ENCODE measurements at places on chromosomes 5 and 9.

- no peak for DNase-seq
Observed at GRCh38 chr5:174801798-174802197, 77.4 kb downstream of the MSX2 start.

DNA sequence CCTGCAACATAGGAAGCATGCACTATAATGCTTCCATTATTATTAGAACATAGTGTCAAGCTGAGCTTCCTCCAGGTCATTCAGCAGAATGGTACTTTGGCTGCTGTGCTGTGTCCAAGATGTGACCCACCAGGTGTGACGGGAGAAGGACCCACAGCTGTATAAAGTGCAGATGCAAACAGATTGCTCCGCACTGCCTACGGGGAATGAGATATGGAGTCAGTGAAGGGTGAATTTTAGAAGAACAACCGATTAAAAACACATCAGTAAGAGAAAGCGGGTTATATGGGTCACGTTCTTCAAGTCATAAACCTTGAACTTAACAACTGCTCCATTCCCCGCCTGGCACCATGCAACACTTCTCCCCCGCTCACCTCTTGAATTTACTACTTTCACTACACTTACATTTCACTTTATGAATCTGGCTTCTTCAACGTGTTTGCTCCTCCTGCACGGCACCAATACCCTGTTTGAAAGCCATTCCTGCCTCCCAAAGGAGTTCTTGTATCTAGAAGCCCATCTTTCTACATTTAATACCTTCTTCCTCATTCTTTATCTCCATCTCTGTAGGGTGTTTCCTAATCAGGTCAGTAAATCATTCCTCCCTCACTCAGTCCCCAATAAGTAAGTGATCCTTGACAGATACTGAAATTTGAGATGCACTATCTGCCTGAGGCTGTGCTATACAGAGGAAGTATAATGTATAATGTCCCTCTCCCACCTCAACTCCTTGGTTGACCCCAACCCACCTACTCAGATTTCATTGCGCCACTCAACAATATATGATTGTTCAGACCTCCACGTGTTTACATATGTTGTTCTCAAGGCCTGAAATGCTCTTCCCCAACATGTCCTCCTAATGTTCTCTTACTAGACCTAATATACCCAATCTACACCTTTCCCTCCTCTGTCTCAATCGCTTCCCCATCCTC, 25.9 kb downstream of the BRINP1 start:
- no peak for DNase-seq

GRCh38 chr9:89491694-89492093, 6.2 kb downstream of the SEMA4D start:
- no peak for DNase-seq

DNA sequence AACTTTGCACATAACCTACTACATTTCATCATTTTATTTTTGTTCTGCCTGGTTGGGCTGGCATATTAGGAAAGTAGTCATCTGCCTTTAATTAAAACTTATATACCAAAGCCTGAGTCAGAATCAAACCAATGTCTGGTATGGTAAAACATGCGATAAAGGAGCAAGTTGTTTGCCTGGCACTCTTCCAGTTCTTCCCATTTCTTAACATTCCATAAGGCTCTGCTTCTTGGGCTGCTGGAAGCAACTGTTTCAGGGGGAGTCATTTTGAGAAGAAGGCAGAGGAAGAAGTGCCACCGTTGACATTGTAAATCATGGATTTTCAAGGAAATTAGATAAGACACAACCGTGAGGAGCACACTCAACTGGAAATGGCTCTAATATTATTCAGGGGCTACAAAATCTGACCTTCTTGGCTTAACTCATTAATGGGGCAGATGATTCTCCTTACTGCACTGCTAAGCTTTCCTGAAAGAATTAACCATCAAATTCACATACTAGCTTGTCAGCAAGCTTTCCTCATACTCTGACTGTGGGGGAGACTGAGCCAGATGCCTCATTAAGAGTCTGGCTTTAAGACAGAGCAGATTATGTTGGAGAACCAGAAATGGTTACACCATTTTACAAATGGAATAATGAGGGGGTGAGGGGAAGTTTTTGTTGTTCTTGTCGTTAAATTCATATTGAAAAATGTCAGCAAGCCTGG, 391.0 kb downstream of the TMEM232 start:
- DNase-seq = peak; percentile 6

- DNase-seq = no peak
Observed at GRCh38 chr5:50898966-50899365, 232.5 kb downstream of the PARP8 start.

DNA sequence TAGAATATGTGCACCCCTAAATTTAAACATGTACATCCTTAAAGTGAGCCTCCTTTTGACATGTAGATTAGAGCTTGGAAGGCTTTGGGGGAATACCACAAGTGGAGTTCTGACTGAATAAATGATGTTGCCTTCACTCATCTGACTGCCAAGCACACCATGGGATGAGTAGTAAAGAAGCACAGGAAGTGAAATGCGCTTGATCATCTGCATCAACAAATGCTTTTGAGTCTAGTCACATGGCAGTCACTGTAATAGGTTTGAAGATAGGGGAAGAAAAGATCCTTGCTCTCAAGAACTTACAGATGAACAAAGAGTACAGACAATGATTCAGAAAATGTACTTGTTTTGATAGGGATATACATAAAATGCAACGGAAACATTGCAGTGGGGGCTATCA, 62.0 kb upstream of the STARD4 start:
- peak; percentile 49 for DNase-seq

DNA sequence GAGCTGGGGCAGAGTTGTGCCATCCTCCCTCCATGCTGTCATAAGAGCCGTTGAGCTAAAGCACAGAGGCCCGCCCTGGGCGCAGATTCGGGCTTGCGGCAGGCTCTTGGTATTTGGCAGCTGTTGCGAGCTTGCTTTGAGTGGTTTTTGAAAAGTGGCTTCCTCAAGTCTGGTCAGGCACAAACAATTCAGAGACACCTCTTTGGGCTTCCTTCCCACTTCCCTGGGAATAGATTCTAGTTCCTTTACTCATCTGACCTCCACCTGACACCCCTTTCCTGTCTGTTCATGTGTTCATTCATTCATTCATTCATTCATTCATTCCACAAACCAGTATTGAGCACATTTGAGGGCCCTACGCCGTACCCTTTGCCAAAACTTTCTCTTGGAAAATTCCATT, 27.4 kb downstream of the NCS1 start:
- peak; percentile 87 for DNase-seq

DNA sequence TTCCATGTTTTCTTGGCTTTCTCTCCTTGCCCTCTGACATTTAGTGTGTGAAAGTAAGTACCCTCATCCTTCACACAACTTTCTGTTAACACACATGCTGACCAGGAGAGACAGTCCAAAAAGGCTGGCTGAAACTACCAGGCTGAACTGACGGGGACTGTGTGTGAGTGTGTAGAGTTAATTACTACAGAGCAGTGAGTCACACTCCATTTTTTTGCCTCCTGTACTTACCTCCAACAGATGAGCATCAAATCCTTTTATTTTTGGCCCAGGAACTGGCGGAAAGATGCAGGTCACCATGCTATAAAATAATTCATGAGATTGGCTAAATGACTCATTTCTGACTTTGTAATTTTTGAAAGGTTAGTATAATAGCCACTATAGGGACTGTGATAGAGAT, 20.2 kb upstream of the AGXT2 start:
- DNase-seq = peak; percentile 26

- DNase-seq = no peak
Observed at GRCh38 chr5:81183811-81184748, 49.0 kb upstream of the CKMT2 start.

GRCh38 chr5:21895766-21896350, 957.3 kb downstream of the CDH12 start:
- DNase-seq = no peak

DNA sequence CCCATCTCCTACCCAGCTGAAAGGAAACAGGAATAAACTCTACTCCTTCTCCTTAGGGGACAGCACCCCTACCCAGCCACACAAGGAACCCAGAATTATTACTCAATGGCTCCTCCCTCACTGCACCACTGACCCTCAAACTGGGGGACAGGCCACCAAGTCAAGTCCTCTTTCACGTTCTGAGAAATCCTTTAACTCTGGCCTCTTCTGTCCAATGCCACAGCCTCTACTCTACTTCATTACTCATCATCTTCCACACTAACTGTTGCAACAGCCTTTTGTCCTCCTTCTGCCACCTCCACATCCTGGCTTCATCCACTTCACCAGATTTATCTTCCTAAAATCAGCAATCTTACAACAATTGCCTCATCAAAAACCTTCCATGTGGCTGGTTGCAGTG, 6.8 kb downstream of the TTC39B start:
- DNase-seq = no peak

- DNase-seq = peak; percentile 41
Observed at GRCh38 chr5:172958331-172959046, 735 bp upstream of the RPL26L1 start.

- peak; percentile 92 for DNase-seq
Observed at GRCh38 chr9:129626625-129627284, 792 bp downstream of the NTMT1 start.

- peak; percentile 59 for DNase-seq
Observed at GRCh38 chr9:120868339-120868675, 8.7 kb downstream of the PHF19 start.

DNA sequence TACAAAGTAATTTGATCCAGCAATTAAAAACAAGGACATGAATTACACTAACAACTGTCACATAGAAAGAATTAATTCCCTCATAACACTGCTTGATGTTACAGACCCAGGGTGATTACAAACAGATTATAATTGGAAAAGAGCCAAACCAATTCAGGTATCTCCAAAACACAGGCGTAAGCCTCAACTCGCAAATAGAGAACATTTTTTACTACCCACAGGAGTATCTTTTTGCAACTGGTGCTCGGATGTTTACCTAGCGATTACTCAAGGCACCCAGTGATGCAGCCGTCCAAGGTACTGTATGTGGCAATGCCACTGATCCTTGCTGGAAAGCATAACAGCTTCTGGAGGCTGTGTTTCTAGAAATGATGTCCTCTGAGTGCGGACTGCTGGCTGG, 386.1 kb upstream of the KIF2A start:
- DNase-seq = no peak

DNA sequence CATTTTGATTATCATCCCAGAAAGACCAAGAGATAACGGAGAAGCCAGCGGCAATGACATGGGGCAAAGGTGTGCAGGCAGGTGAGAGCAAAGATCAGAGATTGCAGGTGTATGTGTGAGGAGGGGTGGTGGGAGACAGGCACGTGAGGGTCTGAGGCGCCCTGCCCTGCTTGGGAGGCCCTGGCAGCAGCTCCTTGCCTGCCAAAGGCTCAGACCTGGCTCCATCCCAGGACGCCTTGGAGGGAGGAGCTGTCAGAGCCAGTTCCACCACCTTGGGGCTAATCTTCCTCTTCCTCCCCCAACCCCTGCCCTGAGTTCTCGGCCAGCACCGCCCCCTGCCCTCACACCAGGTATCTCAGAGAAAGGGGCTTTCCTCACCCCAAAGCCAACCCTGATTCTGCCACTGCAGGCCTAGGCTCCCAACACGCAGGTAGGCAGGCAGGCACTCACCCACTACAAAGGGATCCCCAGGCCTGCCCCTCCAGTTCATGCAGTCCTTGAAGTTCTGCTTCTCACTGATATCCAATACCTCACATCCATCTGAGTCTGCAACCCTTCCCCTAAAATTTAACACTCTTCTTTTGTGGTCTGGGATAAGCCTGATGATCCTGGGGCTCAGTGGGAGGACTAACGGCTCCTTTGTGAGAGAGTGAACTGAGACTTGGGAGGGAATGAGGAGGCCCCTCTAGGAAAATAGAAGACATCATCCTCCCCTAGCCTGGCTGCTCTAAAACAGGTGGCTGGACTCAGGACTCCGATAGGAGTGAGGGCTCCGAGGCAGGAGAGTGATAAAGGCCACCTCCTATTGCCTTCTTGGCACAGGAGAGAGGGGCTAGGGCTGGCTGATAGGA, 1.8 kb downstream of the AQP3 start:
- DNase-seq = no peak

DNA sequence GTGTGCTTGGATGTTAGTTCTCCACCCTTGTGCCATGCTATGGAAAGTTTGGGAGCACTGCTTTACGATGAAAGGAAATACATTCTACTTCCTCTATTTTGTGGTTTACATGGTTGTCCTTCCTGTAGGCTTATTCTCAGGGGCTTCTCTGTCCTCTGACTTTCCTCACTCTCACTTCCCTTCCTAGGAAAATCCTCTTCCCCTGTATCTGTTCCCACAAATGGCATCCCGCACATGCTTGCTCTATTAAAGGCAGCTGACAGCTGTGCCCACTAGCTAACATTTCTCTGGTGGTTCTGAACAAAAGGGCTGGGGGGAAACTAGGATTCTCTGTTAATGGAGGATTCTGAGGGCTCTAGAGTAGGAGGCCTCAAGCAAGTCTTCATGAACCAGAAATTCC, 52.4 kb downstream of the FAM170A start:
- DNase-seq = no peak

GRCh38 chr9:74645007-74645639, 148.0 kb downstream of the RORB start:
- DNase-seq = no peak

DNA sequence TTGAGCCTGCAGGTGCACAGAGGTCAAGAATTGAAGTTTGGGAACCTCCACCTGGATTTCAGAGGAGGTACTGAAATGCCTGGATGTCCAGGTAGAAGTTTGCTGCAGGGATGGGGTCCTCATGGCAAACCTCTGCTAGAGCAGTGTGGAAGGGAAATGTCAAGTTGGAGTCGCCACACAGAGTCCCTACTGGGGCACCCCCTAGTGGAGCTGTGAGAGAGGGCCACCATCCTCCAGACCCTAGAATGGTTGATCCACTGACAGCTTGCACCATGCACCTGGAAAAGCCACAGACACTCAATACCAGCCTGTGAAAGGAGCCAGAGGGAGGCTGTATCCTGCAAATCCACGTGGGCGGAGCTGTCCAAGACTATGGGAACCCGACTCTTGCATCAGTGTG, 78.0 kb downstream of the GABRA1 start:
- DNase-seq = no peak

DNA sequence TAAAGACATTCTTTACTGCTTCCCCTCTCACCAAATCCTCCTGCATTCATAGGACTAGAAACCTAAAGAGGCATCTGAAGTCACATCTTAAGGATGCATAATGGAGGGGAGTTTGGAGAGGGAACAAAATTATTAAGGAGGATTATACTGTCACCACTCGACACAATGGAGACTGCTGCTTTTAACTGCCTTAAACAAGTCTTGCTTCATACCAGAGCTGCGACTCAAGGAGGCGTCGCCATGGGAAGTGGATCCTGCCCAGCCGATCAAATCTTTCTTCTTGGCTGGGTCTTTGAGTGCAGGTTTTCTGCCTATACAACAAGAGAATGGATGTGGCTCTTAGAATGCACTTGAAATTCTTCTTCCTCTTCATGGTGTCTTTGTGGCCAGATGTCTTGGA, 66.7 kb upstream of the FOXE1 start:
- DNase-seq = peak; percentile 55

- peak; percentile 88 for DNase-seq
Observed at GRCh38 chr5:963673-964531, 44.7 kb upstream of the NKD2 start.

GRCh38 chr9:118362123-118362522, 657.9 kb downstream of the TLR4 start:
- no peak for DNase-seq

DNA sequence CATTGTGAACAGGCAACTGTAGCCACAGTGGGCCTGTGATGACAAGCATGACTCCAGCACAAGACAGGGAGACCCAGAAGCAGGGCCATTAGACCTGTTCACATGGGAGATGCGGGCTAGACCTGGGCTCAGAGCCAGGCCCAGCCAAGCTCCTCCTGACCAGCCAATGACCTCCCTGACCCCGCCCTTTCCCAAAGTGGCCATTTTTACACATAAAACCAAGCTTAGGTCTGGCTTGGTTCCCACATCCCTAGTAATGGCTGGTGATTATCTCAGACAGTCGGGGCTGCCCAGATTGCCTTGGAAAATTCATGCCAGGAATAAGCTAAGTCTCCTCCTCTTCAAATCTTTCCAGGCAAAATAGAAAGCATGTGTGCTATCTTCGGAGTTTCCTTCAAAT, 94.1 kb downstream of the FRMD3 start:
- DNase-seq = no peak
